Neural progenitor cell (in vitro differentiated cells): ENCODE measurements at places on chromosomes 5 and 9. TPM values are rescaled to one million over a fixed set of nuclear protein-coding genes. Genes with fewer than 3 reads are reported as not detected.

GRCh38 chr9:33480976-33481375, 7.3 kb upstream of the NOL6 start:
- DNase-seq: no peak

GRCh38 chr9:135718616-135719015, 16.6 kb downstream of the KCNT1 start:
- no peak for DNase-seq

DNA sequence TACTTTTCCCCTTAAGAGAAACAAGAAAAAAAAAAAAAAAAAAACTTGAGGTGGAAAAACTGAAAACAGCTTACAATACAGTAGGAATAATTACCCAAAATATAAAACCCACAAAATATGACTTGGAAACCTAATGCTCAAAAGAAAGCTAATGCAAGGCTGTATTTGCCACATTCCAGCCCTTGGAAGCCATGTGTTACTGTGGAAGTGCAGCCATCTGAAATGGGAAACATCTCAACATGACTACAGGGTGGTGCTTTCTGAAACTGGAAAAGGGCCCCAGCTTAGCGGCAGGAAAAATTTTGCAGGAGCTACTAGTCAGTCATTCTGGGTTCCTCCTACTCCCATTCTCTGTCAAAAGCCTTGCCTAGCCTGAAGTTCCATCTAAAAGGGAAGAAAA, 20.4 kb downstream of the CDK5RAP2 start:
- DNase-seq: no peak

GRCh38 chr9:127485995-127486394, 34.7 kb downstream of the LRSAM1 start:
- DNase-seq: no peak

DNA sequence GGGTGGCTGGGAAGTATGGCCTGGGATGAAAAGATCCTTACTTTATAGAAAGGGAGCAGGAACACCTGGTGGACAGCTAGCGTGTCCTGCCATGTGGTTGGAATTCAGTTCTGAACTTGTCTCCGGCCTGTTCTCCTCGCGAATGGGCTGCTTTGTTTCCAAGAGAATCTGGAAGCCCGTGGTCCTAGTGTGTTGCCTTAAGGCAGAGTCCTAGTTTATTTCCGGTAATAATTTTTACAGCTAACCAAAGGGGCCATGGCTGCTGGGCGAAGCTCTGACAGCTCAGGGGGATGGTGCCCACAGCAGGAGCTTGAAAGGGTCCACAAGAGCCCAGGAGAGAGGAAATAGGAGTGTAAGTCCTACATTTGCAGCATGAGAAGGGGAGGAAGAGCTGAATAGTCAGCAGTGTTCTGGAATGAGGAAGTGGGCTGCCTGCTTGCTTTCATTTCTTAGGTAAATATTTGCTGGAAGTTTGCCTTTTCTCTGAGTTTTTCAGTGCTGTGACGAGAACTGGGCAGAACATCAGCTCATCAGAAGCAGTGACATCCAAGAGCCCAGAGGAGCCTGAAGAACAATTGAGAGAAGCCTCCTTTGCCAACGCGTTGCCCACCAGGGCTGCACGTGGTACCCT, 13.1 kb upstream of the IGFBPL1 start:
- no peak for DNase-seq

- DNase-seq: peak; percentile 81
Measured at GRCh38 chr5:159052401-159053011, 47.2 kb downstream of the EBF1 start.

DNA sequence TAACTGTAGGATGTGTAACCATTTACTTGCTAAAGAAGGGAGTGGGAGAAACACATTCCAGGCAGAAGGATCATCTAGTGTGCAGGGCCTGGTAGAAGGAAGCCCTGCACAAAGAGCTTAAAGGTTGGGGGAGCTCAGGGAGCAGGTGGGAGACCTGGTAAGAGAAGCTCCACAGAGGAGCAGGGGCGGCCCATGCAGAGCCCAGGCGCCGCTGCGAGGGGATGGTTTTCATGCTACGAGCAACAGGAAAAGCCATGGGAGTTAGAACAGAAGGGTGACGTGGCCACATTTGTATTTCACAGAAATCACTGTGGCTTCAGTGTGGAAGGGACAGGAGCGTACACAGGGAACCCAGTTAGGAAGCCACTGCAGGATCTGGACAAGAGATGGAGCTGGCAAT, 73.1 kb downstream of the PDE6A start:
- no peak for DNase-seq

DNA sequence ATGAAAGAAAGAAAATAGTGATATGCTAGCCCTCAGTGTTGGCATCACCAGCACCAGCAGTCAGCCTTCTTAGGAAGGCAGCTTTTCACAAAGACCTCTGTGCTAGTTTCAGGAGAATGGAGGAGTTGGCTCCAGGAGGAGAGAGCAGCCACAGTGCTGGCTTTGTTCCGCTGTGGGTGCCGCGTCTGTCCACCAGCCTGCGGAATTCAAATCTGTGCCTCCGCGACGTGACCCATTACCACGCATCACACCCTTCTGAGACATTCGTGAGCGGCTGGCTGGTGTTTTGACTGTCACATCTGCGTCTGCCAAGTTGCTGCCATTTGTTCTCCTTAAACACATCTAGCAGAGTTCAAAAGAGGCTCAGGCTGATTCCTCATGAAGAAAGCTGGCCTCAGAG, 34.4 kb downstream of the SNX18 start:
- no peak for DNase-seq

DNA sequence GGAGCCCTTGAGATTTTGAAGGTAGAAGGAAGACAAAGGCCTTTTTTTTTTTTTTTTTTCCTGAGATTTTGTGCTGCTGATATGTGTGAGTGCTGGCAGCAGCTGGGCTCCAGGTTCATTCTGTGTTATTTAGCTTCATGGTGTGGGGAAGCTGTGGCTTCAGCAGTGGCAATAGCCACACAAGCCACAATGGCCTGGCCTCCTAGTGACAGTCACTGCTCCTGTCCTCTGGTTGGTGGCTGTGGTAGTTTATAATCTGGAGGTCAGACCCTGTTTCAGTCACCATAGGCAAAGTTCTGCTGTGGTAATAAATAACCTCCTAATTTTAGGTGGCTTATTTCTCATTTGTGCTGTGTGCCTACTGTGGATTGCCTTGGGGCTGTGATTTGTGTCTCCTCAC, 28.2 kb upstream of the GPR151 start:
- DNase-seq: no peak

GRCh38 chr5:113061846-113062780, 85.5 kb downstream of the DCP2 start:
- no peak for DNase-seq

GRCh38 chr9:128152133-128153059, 3.1 kb downstream of the LCN2 start:
- DNase-seq: no peak

GRCh38 chr5:168528521-168529373, at the start of gene FBLL1:
TSS of gene FBLL1 (plus strand) at chr5:168529305. CDS start at chr5:168529505, 200 bp downstream.
- peak; percentile 90 for DNase-seq

DNA sequence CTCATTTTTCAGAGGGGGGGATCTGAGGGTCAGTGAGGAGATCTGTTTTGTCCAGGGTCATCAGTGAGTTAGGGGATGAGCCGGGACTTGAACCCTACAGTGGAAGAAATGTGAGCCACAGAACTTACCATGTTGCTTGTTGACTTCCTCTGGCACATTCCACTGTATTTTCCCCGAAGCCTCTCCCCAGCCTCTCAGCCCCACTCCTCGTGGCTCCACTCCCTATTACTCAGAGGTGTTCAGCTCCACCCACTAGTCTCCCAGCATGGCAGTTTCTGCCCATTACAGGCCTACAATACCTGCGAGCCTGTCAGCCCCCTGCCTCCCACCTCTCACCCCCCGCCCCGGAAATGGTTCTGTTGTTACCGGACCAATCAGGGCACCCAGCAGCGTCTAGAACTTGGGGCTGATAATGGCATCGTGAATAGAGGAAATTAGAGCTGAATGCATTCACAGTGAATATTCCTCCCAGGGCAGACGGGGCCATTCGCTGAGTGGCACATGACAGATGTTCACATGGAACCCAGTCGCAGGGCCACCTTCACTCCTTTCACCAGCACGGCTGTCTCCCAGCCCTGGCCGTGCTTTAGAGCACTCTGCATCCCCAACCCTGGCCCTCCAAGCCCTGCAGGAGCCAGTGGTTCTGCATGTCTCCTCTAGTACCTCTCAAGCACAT, 81.6 kb downstream of the KCNIP1 start:
- no peak for DNase-seq

DNA sequence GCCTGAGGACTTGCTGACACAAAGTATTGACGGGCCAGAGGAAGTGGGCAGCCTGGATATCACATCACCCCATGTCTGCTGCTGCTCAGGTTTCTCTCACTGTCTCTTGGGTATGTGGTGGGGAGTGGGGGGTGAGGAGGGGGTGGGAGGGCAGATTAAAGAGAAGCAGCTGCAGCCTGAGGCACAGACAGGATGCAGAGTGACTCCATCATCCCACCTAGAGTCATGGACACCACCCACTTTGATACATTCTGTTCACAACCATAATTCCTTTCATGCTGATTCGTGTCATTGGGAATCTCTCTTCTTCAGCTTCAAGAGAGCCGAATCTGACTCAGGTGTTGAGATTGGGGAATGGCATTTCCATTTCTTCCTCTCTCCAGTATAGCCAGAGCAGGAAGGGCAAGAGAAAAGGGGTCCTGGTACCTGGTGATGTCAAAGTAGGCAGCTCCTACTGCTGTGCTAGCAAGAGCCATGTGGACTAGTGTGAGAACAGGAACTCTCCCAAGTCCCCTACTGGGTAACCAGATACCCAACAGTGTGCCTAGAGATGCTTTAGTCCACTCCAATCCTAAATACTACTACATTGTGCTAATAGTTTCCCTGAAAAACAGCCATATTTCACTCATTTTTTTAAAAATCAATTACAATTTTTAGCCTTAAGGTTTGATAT, 22.4 kb downstream of the GRAMD2B start:
- DNase-seq: no peak

DNA sequence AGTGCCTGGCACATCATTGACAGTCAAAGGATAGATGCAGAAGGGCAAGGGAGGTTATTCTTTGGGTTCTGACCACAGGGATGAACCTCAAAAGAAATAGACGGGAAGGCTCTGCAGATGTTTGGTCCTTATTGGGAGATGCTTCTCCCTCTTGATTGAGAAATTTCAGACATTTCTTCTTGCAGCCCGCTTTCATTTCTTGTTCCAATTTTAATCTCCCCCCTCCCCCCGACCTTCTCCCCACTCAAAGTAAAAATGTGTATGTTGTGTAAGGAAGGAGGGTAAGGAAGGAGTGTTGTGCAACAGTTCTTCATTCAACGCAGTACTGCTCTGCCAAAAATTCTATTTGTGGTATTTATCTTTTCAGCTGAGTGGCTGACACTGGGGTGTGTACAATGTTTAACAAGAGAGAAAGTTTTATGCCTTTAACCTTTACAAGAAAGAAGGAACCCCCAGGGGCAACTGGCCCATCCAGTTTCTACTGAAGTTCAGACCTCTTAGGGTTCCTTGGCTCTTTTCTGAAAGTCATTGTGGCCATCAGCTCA, 46.3 kb upstream of the TNFSF15 start:
- DNase-seq: no peak

DNA sequence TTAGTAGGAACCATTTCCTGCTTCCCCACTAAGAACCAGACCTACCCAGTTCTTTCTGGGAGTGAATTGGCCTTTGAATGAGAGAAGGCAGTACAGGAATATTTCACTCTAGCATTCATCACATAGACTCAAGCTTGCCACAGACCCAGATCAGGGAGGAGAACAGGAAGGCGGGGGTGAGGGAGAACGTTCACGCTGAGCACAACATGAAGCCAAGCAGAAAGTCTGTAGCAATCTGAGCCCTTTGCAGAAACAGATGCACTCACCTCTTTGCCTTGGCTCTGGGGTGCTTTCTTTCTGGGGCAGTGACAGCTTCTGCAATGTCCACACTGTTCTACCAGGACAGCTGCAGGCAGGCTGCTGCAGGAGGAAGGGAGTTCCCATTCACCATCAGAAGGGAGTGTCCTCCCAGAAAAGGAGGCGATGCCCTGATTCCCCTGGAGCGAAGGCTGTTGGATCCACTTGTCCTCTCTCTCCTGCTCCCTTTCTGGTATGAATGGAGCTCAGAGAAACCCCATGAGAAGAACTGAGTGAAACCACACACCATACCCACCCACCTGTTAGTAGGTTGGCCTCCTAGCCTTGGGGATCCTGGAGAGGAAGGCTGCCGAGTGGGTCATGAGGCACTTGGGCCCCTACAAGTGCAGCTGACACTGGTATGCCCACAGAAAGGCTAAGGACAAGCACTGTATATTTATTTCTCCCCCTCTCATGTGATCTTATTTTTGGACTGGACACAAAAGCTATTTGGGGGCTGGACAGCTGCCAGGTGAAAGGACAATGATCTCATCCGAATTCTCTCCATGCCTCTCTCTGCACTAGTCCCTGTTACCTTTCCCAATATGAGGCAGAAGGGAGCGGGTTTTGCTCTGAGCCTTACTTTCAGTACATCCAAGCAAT, 11.7 kb upstream of the FGF1 start:
- DNase-seq: no peak

DNA sequence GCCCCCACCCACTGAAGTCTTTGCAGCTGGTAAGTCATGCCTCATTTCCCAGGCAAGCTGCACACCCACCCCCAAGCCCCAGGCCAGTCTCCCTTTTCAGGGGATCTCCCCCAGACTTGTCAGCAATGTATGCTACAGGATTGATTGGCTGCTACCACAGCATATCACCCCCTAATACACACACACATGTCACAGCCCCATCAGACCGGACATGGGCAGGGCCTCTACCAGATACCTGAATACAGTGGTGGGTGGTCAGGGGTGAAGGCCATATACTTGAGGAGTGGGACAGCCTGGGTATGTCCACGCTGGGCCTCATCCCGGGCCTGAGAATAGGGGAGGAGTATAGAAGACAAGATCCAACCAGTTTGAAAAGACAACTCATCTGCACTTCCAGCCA, 63.4 kb upstream of the ARAP3 start:
- DNase-seq: no peak

DNA sequence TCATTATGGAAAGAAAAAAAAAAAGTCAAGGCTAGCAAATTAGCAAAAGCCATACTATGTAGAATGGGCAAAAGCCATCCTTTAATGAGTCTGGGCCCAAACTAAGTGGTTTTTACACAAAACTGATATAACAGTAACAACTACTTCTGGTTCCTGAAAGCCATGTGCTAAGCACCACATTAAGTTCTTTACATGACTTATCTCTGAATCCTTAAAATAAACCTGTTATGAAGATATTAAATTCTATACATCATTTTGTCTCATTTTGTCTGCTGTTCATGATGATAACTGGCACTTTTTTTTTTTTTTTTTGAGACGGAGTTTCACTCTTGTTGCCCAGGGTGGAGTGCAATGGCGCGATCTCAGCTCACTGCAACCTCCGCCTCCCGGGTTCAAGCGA, 5.0 kb downstream of the FNIP1 start:
- DNase-seq: no peak

C9 gene
- not detected in 2 replicates for total RNA-seq

SVEP1 gene
- 0.56 and 0.74 TPM in 2 replicates for total RNA-seq

CNOT8 gene
- 81.8 and 90.8 TPM in 2 replicates for total RNA-seq

HSPB3 gene
- not detected in 2 replicates for total RNA-seq

WDR38 gene
- not detected in 2 replicates for total RNA-seq

TMEM250 gene
- total RNA-seq: 16.3 and 46.2 TPM in 2 replicates

PPP3R2 gene
- total RNA-seq: not detected in 2 replicates

MARCHF3 gene
- total RNA-seq: 0.53 and 6.1 TPM in 2 replicates

ECSCR gene
- not detected in 2 replicates for total RNA-seq

TRIO gene
- total RNA-seq: 76.3 and 84.7 TPM in 2 replicates
